Fibroblast of mammary gland (primary cell): ENCODE measurements at places on chromosomes 6 and 20.

DNA sequence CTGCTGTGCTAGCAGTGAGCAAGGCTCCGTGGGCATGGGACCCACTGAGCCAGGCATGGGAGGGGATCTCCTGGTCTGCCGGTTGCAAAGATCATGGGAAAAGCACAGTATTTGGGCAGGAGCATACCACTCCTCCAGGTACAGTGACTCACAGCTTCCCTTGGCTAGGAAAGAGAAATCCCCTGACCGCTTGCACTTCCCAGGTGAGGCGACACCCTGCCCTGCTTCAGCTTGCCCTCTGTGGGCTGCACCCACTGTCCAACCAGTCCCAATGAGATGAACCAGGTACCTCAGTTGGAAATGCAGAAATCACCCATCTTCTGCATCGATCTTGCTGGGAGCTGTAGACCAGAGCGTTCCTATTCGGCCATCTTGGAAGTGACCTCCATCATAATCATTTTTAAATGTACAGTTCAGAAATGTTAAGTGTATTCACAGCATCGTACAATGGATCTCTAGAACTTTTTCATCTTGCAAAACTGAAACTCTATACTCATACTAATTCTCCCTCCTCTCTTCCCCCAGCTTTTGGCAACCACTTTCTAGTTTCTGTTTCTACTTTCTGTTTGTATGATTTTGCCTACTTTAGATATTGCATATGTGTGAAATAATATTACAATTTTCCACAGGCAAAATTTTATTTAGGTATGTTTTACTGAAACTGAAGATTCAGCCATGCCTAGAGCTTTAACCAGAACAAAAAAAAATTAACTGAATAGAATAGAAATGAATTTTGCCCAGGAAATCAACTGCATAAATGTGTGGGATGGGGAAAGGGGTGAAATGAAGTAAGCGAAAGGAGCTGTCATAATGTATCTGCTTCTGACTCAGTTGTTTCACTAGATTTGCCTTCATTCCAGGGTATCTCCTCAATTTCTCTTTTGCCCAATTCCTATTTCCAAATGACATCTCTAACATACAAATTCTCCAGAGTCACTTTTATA, 100.0 kb downstream of the RWDD2A start:
- no peak for DNase-seq

DNA sequence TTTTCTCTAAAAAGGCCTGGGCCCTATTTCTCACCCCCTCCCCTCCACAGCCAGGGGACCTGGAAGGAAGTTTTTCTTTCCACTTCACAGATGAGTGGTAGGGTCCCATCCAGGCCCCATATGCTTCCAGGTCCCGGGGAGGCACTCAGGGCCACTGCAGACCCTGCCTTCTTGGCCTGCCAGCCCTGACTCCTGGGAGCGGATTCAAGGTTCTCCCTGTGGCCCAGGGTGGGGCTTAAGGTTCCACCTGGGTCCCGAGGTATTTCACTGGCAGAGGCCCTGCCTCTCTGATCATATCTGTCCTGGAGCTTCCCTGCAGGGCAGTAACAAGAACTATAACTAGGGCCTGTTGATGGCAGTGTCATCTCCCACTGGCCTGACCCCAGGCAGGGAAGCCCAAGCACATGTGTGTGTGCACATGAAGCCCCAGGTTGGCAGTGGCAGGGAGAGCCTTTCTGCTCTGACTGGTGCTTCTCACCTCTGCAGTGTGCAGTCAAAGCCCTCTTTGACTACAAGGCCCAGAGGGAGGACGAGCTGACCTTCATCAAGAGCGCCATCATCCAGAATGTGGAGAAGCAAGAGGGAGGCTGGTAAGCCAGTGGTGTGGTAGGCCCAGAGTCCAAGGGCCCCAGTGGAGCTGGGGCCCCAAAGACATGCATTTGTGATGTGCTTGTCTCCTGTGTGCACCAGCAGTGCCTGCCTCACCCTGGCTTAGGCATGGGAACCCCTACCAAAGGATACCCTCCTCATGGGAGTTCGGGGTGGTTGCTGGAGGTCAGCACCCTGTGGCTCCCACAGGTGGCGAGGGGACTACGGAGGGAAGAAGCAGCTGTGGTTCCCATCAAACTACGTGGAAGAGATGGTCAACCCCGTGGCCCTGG, 31.2 kb downstream of the PLCG1 start:
- DNase-seq, result no peak

- no peak for DNase-seq
These were observed 100.9 kb upstream of the PRDM1 start for GRCh38 chr6:105985098-105985815.

GRCh38 chr6:85458782-85459181, 8.9 kb downstream of the NT5E start:
- no peak for DNase-seq

- DNase-seq, result peak; percentile 5
These were observed 26.2 kb downstream of the NOL7 start for GRCh38 chr6:13641315-13641714.

GRCh38 chr20:63087872-63088680, 81.3 kb upstream of the BHLHE23 start:
- DNase-seq, result no peak

DNA sequence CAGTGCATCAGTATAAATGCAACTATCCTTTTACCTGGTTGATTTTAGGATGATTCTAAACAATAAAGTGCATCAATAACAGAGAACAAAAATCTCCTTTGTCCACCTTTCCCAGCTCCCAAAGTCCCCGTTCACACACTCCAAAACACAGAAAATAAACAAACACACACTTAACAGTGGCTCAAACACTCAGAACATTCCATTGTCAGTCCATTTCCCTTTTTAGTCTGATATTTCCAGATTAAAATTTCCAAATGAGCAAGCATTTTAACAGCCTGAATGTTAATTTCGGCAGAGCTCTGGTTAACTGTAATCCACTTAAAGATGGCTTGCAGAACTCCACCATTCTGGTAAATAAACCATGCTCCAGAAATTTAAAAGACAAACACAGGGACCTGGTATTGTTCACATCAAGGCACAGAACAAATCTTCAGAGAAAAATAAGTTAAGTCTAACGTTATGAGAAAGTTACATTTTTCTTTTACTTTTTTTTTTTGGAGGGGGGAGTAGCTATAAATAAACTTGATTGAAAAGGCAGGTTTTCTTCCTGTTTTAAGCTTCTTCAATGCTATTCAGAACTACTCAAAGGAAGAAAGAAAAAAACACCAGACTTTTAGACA, 100.8 kb downstream of the DST start:
- no peak for DNase-seq

DNA sequence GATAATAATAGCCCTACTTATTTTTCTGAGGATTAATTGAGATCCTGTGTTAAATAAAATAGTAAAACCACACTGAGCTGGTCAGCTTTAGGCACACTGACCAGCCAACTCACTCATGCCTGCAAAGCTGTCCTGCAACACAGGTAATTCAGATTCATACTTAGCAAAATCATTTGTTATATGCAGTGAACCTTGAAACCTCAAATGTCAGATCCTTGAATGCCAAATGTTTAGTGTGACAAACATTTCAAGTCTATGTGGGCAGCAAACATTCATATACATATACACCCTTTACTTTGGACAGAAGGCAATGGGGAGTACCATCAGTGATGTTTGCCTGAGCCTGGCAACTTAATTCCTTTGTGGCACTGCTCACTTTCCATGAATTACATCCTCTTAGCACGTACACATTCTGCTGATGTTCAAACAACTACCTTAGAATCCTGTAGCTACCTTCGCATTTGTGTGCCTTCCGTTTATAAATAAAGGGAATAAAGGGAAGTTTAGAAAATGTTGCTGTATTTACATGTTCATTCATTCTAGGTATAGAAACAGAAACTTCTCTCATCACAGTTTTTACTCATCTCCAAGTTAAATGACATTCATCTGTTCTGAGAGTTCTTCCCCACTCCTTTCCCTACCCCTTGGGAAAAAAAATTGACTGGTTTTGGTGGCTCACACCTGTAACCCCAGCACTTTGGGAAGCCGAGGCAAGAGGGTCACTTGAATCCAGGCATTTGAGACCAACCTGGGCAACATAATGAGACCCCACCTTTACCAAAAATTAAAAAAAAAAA, 140.8 kb downstream of the ZFAND3 start:
- no peak for DNase-seq

GRCh38 chr20:44211177-44212039, 837 bp upstream of the OSER1 start:
- peak; percentile 77 for DNase-seq

DNA sequence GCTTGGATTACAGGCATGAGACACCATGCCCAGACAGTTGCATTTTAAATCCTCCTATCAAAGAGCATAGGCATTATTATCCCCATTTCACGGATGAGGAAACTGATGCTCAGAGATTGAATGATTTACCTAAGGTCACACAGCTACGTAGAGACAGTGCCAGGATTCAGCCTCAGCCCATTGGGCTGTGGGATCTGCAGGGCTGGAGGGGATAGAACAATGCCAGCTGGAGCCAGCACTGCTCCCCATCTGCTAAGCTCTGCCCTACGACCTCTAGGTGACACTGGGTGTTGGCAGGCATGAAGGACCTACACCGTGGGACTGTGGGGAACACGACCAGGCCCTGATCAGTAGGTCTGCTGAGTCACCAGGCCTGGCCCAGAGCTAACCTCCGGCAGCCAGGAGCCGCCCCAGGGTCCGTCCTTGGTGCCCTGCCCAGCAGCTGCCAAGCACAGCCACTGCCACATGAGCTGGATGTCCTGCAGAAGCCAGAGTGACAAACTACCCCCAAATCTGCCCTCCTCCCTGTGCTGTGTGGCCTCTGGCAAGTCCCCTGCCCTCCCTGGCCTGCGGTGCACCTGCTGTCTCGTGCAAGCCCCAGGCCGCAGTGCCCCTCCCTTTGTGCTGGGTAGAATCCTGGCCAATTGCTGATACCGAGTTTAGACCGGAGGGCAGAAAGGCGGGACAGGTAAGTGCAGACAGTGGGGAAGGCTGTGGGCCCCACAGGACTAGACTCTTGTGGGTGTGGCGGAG, 47.6 kb upstream of the PTGIS start:
- no peak for DNase-seq

DNA sequence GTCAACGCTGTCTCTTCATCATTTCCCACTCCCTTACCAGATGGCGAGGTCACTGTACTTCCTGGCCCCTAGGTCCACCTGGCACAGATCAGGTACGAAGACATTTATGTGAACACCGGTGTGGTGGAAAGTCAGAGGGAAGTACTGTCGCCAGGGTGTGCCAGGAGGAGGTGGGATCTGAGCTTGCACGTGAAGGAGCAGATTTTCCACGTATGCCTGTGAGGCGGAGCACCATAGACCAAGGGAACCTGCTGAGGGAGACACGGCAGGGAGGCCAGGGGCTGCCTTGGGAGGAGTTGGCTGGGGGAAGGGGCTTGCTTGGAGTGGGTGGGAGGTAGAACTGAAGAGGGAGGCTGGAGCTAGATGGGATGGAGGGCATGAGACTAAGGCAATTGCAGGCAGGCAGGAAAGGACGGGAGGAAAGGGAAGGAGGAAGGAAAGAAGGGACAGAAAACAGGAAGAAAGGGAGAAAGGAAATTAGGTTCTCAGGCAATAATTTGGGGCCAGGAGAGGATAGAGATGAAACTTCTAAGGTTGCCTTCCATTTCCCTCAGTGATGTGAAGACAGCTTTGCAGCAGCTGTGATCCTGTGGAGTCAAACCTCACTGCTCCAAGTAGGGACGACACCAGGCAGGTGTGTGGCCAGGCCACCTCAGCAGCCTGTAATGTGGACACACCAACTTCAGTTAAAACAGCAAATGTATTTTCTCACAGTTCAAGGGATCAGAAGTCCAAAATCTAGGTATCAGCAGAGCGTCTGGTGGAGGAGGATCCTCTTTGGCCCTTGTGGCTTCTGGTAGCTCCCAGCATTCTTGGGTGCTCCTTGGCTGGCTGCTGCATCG, 46.8 kb downstream of the CHMP4B start:
- DNase-seq, result no peak

- DNase-seq, result no peak
These were observed 279.2 kb upstream of the CNR1 start for GRCh38 chr6:88445188-88445965.

DNA sequence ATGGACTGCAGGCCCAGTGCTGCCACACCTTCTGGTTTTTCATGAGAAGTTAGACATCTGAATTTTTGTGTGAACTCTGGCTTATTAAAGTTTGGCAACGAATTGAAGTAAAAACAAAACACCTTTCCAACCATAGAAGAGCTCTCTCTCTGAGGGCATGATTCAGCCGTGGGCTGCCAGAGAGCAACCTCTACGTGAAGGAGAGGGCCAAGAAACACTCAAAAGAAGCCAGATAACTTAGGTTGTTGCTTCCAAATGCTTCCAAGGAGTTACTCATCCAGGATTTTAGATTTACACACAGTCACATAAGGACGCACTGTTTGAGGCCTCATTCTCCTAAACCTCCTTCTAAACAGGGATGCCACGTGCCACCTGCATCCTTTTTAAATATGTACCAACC, 65.5 kb downstream of the NRN1 start:
- DNase-seq, result peak; percentile 82

GRCh38 chr6:145070791-145071190, 664.5 kb downstream of the EPM2A start:
- DNase-seq, result peak; percentile 29

GRCh38 chr20:63498960-63499337, at the start of gene EEF1A2:
Gene EEF1A2, minus strand, starts transcription at chr20:63499083. Its CDS starts 1,320 bp downstream, at chr20:63497763.
- DNase-seq, result no peak

GRCh38 chr20:22815206-22815551, 219.9 kb upstream of the SSTR4 start:
- DNase-seq, result no peak
